Hematopoietic multipotent progenitor cell (in vitro differentiated cells): ENCODE measurements at places on chromosomes 11 and 22. TPM values are rescaled to one million over a fixed set of nuclear protein-coding genes. Genes with fewer than 3 reads are reported as not detected.

- DNase-seq = no peak
These were observed 63.5 kb upstream of the PRDM11 start for GRCh38 chr11:45082744-45083543.

The STX3 gene
- 23.2 TPM for total RNA-seq

The BIK gene
- 0.81 TPM for total RNA-seq

The GTSE1 gene
- total RNA-seq = 1.6 TPM
